Activated CD4-positive, alpha-beta memory T cell treated with anti-CD3 and anti-CD28 coated beads, Interleukin-2, amount 10 ng/mL, durations not matched to agents 7 days and 5 days (primary cell): ENCODE measurements at places on chromosomes 16 and 17. TPM values are rescaled to one million over a fixed set of nuclear protein-coding genes. Genes with fewer than 3 reads are reported as not detected.

- H3K27me3 ChIP-seq = no peaks in the 10 kb centered on the region
- H3K4me3 ChIP-seq = peak overlapping the region; percentile 70
- DNase-seq = peak; percentile 72
- H3K4me1 ChIP-seq = peaks cover 56% of the 10 kb centered on the region
- H3K27ac ChIP-seq = peak overlapping the region; percentile 96
Observed at GRCh38 chr17:39096508-39097149, 54.8 kb downstream of the PLXDC1 start.

DNA sequence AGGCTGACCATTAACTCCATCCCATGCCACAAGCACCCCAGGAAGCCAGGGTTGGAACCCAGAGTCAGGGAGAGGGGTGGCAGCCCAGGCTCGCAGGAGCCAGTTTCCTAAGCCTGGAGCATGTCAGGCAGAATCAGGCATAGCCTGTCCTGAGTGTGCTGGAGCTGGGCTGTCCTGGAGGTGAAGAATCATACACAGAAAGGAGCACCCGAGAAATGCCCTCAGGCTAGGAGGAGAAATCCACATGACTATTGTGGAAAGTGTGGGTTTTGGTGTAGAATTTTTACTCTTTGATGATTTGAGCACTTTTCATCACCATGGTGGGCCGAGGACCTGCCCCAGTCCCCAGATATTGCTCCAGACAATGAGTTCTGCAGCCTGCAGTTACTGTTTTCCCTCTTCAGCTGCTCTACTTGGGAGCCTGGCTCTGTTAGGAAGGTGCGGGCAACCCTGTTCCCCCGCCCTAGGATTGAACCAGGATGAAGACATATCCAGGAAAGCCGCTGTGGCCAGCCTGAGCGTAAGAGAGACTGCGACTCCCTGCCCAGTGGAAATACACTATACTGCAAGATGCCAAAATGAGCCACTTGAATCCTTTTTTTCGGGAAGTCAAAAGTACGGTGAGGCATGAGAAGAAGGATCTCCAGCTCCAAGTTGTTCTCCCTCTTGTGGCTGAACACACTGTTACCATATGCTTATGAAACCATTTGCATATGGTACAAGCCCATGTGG lies 29.0 kb upstream of the HEATR6 start:
- H3K27ac ChIP-seq = no peak overlapping the region
- no peak overlapping the region for H3K4me3 ChIP-seq
- H3K4me1 ChIP-seq = peaks cover 8% of the 10 kb centered on the region
- DNase-seq = no peak
- H3K27me3 ChIP-seq = peaks cover 38% of the 10 kb centered on the region

GRCh38 chr16:79312502-79312901 lies 288.0 kb downstream of the MAF start:
- H3K4me1 ChIP-seq = peaks cover 38% of the 10 kb centered on the region
- H3K4me3 ChIP-seq = no peak overlapping the region
- H3K36me3 ChIP-seq = no peaks in the 10 kb centered on the region
- no peaks in the 10 kb centered on the region for H3K27me3 ChIP-seq
- peak overlapping the region; percentile 52 for H3K27ac ChIP-seq
- no peak for DNase-seq

DNA sequence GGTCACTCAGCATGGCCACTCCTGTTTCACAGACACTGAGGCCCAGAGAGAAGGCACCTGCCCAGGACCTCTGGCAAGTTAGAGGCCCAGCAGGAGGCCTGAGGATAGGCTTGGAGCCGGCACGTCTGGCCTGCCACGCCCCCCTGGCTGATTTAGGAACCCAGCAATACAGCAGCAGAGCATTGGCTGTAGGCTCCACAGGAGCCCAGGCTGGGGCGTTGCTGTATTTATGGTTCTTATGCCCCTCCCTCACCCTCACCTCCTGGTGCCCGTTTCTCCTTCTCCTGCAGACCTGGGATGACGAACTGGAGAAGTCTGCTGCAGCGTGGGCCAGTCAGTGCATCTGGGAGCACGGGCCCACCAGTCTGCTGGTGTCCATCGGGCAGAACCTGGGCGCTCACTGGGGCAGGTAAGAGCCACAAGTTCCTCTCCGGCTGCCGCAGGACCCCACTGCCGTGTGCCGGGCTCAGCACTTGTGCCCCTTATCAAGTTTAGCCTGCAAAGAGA lies 25.8 kb downstream of the CRISPLD2 start:
- H3K27ac ChIP-seq = no peak overlapping the region
- no peaks in the 10 kb centered on the region for H3K4me1 ChIP-seq
- H3K27me3 ChIP-seq = peaks cover 27% of the 10 kb centered on the region
- DNase-seq = no peak

Gene SMIM22
- not detected for total RNA-seq
